ENCODE measurements at places on chromosomes 5 and 9.

DNA sequence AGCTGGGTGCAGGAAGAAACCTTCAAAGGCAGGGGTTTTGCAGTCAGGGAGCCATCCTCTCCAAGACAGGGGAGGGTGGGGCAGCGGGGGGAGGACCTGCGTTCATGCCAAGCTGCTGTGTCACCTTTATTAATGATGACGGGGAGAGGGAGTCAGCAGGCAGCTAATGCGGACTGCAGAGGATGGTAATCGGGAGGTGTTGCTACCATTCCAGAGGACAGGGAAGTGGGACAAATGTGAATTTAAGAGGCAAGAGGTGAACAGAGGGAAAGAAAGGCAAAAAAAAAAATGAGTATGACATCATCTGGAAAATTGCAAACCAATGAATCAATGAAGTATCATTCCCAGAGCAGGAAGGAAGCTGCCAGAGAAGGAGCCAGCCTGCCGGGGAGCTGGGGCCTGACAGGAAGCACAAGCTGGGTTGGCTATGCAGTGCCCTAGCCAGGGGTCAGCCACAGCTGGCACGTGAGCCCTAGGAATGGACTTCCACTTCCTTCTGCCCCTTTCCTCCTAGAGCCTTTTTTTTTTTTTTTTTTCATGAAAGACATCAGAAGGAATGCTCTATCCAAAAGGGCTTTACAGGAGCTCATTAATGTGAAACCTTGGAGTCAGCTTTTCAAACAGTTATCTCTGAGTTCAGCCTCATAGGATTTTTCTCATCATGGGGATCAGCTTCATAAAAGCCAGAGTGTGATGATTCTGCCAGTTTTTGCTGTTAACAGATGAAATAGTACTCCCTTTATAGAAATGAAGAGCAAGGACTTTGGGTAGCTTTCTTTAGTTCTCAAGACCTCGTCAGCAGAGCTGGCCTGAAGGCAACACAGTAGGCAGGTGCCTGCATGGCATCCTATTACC lies 9.2 kb downstream of the INSYN2B start:
- no peak for DNase-seq

DNA sequence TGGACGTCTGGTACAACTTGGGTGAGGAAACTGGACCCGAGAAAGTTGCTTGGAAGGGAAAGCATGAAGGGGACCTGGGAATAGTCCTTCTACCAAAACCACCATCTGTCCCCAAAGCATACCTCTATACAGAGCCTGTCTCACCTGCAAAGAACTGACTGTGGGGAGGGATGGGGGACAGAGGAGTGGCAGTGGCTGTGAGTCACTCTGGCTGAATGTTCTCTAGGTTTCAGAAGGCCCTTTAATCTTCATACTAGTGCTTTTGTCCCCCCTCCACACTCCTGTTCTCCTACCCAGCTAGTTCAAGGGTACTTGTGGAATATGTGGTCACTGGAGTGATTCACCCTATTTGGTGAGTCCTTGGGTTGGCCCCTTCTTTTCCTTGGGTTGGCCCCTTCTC lies 109.3 kb upstream of the RUSC2 start:
- no peak for DNase-seq

GRCh38 chr5:80376557-80376956 lies 31.3 kb upstream of the ZFYVE16 start:
- no peak for DNase-seq

- no peak for DNase-seq
These were observed 84.4 kb downstream of the HTR4 start for GRCh38 chr5:148569948-148570347.

DNA sequence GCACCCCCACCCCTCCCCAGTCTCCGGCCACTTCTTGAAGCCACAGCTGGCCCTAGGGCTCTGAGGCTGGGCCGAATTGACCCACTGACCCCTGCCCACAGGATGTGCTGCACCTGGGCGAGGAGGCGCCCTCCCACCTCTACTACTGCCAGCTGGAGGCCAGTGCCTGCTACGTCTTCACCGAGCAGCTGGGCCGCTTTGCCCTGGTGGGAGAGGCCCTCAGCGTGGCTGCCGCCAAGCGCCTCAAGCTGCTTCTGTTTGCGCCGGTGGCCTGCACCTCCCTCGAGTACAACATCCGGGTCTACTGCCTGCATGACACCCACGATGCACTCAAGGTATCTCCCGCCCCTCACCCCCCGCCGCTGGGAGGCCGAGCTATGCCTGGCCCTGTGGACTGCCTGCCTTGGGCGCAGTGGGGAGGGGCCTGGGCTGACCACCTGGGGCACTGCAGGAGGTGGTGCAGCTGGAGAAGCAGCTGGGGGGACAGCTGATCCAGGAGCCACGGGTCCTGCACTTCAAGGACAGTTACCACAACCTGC lies 21.3 kb downstream of the HK3 start:
- DNase-seq: no peak

- DNase-seq: no peak
These were observed 16.8 kb downstream of the CFAP77 start for GRCh38 chr9:132426639-132427414.

DNA sequence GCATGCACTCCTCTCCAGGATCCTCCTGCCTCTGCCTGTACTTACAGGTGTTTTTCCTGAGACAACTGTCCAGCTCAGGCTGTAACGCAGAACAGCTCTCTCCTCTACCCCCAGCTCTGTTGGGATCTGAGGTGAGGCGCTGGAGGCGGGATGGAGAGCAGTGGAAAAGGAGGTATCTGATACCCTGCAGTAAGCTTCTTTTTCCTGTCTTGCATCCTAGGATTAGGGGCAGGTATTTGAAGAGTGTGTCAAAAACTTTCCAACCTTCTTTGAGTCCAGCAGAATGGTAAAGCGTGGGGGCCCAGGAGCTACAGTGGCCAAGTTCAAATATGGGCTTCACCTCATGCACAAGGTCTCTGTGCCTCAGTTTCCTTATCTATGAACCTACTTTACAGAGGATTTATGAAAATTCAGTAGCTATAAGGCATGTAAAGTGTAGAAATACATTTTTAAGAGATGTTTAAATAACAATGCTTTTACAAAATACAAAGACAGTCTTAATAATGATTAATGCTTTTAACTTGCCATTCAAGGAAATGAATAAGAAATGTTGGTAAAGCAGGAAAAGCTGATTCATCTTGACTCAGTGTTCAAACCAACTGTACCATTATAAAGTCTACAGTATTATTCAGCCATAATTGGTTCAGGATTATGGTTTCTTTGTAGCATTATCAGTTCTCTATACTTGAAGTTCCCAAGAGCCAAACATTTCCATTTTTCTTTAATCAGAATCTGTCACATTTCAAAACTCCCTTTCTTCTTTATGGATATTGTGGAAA lies 26.1 kb downstream of the MAP1B start:
- no peak for DNase-seq

- no peak for DNase-seq
These were observed 428.8 kb downstream of the BRINP1 start for GRCh38 chr9:118940473-118940872.

- peak; percentile 62 for DNase-seq
These were observed 30.9 kb downstream of the GALNT10 start for GRCh38 chr5:154221371-154221896.

DNA sequence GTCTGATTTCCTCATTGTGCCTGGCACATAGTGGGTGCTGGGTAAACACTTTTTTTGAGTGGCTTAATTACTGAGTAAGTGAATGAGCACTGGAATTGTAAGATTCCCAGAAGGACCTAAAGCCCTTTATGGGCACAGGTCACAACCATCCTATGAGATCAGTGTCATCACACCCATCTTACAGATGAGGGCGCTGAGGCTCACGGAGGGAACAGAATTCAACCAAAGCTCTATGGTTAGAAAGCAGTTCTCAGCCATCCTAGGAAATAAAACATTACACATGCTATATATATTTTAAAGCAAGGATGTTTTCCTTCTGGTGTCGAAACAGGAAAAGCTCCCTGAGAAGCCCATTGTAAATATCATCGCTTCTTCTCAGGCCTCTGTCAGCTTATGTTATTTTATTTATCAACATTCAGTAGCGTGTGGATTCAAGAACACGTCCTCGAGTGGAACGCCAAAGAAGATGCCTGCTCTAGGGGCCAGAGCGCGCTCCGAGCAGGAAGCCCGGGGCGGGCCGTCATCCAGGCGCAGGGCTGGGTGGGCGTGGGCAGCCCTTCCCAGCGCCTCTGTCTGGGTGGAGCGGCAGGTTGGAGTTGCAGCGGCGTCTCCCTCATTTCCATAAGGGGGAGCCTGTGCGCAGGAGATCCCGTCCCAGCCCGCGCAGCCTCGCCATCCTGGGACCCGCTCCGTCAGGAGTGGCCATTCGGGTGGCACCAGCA lies 155.8 kb upstream of the SMIM23 start:
- DNase-seq: peak; percentile 26

GRCh38 chr9:111759762-111760639 lies 34.7 kb downstream of the SHOC1 start:
- no peak for DNase-seq

- DNase-seq: no peak
These were observed 108.0 kb upstream of the DPYSL3 start for GRCh38 chr5:147617711-147618350.

- no peak for DNase-seq
These were observed 1363.5 kb downstream of the EFNA5 start for GRCh38 chr5:106307265-106307664.

DNA sequence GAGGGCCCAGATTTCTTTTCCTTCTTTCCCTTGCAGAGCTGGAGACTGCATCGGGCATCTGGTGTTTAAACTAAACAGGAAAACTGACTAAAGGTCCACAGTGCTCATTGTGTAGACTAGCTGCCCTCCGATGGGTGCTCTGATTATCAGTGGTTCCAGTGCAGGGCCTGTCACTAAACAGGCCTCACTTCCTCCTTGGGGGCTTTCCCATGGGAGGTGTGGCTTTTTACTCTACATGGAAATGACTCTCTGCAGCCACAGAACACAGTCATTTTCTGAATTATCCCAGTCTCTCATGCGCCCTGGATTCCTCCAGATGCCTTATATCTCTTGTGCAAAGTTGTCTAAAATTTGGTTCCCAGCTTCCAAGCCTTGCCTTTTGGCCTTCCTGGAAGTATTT lies 199.2 kb downstream of the TRIO start:
- DNase-seq: no peak

DNA sequence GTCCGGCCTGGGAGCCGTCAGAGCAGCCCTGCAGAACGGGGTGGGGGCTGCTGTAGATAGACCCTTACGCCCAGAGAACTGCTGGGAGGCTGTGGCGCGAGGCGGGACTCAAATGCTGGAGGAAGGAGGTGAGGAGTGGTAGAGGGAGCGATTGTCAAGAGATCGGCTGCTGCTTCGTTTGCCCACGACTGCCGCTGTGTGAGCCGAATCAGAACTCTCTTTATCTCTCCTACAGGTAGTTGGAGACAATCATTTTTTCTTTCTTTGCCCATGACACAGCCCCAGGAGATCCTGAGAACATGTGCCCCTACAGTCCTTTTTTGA lies 456 bp downstream of the ZNF79 start:
- no peak for DNase-seq

DNA sequence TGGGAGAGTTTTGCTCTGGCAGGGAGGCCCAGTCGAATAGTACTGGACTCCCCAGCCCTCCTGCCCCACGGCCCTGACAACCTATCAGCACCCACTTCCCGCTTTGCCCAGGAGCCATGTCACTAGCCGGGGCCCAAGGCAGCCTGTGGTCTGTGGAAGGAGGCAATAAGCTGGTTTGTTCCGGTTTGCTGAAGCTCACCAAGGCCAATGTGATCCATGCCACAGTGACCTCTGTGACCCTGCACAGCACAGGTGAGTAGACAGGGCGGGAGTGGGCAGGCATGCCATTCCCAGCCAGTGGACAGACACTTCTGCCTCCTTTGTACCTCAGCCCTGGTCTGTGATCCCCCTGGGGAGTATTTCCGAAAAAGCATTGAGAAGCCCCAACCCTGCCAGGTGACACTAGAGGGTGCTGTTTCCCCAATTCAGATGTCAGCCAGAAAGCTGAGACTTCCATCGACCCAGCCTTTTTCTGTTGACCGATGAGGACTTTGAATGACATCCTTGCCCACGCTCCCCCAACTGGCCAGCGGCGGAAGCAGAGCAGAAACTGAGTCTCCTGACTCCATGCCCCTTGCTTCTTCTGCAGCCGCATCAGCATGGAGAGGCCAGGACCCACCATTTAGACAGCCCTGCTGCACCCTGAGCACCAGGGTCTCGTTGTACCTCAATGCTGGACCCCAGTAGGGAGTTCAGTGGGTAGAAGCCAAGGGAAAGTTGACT lies 9.6 kb downstream of the PCYOX1L start:
- peak; percentile 65 for DNase-seq

GRCh38 chr9:92276331-92277032 lies 17.0 kb downstream of the IARS1 start:
- DNase-seq: no peak

DNA sequence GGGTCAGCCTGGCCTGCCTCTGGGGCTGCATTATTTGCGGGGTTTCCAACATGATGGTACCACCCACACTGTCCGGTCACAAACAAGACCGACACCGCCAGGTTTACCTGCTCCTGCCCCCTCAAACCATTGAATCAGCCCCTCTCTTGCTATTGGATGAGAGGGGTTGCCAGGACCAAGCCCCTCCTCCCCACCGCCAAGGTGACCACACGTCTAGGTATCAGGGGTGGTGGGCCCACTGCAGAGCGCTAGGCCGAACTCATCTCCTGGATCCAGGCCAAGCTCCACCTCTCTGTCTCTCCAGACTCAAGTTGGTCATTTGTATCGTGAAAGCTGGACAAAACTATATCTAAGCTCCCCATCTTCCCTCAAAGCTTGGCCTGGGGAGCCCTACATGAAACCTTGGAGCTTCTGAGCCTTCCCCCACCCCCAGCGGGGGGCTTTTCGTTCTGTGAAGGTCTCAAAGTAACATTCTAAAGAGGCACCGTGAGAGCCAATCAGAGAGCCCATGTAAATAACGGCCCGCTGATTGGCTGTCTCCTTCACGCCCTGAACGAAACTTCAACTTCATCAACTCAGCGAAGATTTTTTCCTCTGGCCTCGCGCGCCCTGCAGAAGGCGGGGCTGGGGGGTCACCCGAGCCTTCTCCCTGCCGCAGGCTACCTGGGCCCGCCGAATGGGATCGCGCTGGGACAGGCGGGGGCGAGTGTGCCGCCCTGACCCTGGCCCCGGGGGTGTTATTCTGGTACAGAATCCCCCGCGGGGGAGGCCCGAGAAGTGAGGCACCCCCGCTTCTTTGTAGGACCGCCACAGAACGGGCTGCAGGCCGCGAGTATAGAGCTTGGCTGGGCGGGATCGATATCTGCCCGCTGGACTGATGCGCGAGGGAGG lies 49.6 kb upstream of the PSD2 start:
- DNase-seq: peak; percentile 60

- no peak for DNase-seq
These were observed 81.3 kb upstream of the SPATA31C2 start for GRCh38 chr9:88219601-88220000.
